ENCODE measurements at places on chromosomes 3 and 15.

DNA sequence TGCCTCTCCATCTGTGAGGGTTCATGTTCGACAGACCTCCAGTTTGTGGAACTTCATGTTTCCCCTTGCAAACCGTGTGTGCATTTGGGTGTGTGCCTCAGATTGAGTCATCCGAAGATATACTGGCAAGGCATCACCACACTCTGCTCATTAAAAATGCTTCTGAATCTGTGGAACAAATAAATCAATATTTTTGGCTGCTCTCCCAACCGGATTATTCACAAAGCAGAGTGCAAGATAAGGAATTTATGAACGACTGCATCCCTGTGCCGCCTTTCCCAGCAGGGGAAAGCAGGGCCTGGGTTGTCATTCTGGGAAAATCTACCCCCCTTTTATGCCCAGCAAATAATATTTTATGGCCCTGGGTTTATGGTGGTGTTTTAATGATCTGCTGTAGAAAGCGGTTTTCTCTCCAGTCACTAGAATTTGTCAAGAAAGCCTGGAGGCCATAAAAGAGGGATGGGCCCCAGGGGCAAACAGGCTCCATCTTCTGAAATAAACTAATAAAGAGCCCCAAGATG lies 4.2 kb upstream of the WNT5A start:
- DNase-seq, result no peak

GRCh38 chr15:94004697-94005096 lies 226.7 kb upstream of the MCTP2 start:
- no peak for DNase-seq

DNA sequence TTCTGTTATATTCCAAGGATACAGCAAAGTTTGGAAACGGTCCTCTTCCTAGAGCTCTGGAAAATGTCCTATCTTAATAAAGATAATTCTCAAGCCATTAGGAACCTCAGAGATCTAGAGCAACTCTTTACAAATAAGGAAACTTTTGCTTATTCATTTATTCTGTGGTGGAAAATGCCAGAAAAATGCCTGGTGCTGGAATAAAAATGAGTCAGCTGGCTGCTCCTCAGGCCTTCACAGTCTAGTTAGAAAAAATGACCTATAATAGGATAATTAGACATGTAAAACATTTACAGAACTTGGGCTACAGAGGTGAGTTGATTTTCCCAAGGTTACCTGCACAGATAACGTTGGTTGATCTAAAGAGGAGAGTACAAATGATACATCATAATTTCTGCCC lies 372.5 kb downstream of the NLGN1 start:
- no peak for DNase-seq

- DNase-seq, result no peak
These were observed 45.6 kb downstream of the TMEM266 start for GRCh38 chr15:76105391-76105790.

GRCh38 chr15:37140531-37141058 lies 40.2 kb upstream of the MEIS2 start:
- DNase-seq, result no peak

DNA sequence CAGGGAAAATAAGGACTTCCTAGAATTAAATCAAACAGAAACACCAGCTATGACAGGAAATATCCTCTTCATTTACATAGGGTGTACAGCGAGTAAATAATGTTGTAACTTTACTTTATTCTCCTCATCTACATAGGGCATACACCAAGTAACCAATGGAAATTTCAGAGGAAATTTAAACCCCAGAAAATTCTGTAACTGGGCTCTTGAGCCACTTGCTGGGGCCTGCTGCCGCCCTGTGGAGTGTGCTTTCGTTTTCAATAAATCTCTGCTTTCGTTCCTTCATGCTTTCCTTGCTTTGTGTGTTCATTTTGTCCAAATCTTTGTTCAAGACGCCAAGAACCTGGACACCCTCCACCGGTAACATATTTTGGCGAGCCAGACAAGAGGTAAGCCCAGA lies 990.4 kb upstream of the CADM2 start:
- DNase-seq, result no peak

GRCh38 chr3:70800951-70801350 lies 488.5 kb upstream of the MDFIC2 start:
- DNase-seq, result no peak

DNA sequence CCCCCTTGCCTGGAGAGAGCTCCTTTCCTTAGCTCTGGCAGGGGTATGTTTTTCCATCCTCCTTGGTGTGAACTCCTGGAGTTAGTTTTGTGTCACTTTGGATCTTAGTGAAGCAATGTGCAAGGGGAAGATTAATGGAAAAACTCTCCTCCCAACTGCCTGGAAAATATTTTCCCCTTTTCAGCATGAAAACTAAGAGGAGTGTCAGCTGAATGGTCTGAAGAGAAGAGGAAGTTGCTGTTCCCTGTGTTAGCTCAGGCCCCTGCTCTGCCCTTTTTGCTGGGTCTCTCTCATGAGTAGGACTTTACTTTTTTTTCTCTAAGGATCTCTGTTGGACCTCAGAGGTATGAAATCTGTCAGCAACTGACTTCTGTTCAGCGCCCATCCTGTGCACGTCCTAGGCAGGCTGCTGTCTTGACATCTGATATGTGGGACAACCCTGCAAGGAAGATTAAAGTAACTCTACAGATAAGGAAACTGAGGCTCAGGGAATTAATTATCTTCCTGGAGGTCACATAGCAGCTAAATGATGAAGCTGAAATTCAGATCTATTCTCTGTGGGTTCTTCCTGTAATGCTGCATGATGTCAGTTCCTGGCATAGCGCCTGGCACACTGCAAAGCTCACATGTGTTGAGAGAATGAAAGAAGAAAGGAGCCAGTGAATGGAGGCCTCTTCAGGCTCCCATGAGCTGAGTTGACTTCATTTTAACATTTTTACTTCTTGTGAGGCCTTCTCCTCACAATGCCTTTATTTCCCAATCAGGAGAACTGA lies 109.7 kb upstream of the GALNT15 start:
- DNase-seq, result no peak

GRCh38 chr15:57026016-57026592 lies 107.7 kb downstream of the TCF12 start:
- DNase-seq, result no peak

- DNase-seq, result no peak
These were observed 182.6 kb downstream of the WDR72 start for GRCh38 chr15:53576841-53577240.

DNA sequence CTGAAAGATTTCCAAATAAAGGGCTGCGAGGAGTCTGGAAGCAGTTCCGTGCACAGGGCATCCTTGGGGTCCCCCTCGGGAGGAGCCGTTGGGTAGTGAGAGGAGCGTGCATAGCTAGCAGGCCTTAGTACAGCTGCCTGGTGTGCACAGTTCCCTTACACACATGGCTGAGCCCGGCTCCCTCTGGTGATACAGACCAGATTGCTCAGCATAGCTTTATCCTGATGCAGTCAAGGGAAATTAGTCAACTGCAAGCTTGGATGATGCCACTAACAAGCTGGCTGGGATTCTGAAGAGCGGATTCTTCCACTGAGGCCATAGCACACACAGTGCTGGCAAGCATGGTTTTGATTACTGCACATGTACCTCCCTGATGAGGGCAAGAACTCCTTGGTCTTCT lies 349.4 kb downstream of the LRTM1 start:
- no peak for DNase-seq

GRCh38 chr3:112293368-112294321 lies at the start of gene SLC9C1:
Gene SLC9C1 (minus strand): TSS chr3:112294216. CDS start chr3:112286791, 7,425 bp downstream.
- DNase-seq, result peak; percentile 51

GRCh38 chr3:172513488-172513887 lies 9.7 kb downstream of the TNFSF10 start:
- DNase-seq, result peak; percentile 33

GRCh38 chr3:184595726-184596125 lies 34.1 kb downstream of the EPHB3 start:
- no peak for DNase-seq

DNA sequence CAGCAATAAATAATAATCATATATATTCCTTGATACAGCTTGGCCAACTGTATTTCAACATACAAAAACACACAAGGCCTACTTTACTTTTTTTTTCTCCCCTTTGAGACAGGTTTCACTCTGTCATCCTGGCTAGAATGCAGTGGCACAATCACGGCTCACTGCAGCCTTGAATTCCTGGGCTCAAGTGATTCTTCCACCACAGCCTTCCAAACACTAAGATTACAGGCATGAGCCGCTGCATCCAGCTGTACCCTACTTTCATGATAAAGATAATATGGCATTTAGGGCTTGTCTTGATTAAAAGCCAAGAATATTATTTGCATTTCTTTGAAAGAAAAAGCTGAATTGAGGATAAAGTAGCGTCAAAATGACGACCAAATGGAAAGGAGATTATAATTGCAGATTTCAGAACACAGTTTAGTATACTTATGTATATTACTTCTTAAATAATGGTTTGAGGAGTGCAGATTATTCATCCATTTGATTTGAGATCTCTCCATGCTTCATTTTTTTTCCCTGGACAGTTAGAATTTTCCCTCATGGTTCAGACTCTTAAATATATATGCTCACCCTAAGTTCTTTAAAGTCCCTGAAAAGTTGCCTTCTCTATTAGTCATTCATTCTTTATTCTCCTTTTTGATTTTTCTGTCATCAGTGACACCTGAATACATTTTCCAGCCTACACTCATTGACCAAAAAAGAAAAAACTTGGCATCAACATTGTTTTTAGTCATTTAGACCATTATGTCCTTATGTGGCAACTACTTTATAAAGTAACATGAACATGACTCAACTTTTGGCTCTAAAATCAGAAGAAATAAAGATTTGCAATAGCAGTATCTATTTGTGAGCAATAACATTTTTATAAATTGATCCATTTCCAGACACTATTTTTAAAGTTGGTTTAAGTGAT lies 48.5 kb upstream of the MLF1 start:
- no peak for DNase-seq

DNA sequence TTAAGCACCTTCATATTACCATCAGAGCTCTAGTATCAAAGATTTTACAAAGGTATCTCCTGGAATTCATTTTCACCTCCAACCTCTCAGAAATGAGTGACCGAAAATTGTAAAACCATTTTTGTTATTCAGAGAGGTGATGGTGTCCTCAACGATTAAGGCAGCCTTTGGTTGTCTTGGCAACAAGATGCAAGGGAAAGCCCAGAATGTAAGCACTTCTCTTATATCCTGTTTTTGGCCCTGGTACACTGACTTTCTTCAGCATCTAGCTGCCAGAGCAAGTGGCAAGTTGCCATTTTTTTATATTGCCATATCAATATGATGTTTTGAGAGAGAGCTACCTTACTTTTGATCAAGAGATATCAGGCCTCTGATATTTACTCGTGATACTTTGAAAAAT lies 384.9 kb upstream of the NECTIN3 start:
- DNase-seq, result no peak

DNA sequence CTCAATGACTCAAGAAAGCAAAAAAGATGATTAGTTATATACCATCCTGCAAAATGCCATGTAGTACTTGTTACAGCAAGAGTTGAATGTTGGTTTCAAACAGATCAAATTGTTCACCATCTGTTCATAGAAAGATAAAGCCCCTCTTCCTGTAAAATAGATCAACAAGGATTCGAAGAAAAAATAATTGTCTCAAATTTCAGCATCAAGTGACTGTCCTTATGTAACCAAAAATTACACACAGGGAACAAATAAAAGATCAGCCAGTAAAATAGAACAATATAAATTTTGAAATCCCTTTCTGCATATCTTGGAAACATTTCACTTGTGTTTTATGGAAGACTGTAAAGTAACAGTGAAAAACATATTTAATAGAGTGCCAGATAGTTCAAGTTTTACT lies 165.1 kb upstream of the STAC start:
- DNase-seq, result no peak

- no peak for DNase-seq
These were observed 9.1 kb downstream of the ZDHHC3 start for GRCh38 chr3:44966795-44967278.

GRCh38 chr3:32021748-32022147 lies 40.2 kb downstream of the ZNF860 start:
- DNase-seq, result no peak

GRCh38 chr3:44981220-44981619 lies 5.2 kb downstream of the EXOSC7 start:
- DNase-seq, result no peak

DNA sequence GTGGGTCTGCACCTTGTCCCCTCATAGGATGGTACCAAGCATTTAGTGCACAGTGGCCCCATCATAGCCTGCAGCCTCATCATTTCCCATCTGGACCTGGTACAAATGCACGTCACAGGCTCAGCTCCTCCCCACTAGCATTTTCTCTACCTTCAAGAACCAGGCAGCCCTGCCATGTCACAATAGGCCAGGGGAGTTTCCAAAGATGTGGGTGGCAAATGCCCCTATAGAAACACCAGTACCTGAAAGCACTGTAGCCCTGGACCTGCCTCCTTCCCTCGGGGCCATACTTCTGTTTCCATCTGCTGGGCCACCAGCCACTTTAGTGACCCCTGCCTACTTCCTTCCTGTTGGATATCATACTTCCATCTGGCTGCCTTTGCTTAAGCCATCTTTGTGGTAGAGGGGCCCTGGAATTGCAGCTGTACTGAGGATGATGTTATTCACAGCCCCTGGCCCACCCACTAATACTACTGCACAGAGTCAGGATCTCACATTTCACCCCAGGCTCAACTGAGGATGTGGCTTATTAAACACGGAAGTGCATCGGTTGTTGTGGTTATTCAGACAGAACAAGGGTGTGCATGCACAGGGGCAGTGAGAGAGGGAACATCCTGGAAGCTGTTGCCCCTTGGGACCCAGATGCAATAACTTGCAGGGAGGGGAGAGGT lies 3.8 kb downstream of the TCTA start:
- peak; percentile 58 for DNase-seq

GRCh38 chr15:99732124-99732750 lies 1.0 kb downstream of the LYSMD4 start:
- DNase-seq, result no peak

GRCh38 chr15:65373163-65373651 lies 4.6 kb downstream of the IGDCC3 start:
- no peak for DNase-seq

GRCh38 chr3:9468460-9468859 lies 71.0 kb downstream of the SETD5 start:
- no peak for DNase-seq

GRCh38 chr15:61480863-61481262 lies 251.8 kb upstream of the RORA start:
- no peak for DNase-seq

DNA sequence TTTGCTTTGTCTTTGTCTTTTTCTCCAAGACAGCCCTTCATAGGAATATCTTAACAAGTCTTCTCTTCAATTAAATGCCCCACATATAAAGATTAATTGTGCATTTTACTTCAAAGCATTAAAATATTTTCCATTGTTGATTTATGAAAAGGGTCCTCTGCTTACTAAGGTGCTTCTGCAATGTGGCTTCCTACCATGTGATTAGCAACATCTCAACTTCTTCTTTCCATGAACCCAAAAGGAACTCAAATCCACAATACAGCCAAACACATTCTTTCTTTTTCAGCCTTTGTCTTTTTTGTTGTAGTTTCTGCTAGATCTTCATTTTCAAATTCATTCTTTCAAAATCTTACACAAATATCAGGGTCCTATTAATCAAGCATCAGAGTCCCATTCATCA lies 309.2 kb downstream of the NSUN3 start:
- no peak for DNase-seq

All from CD4-positive, alpha-beta T cell treated with Interleukin-15 for 4 hours (primary cell).